ENCODE measurements at places on chromosomes 16 and 17.

DNA sequence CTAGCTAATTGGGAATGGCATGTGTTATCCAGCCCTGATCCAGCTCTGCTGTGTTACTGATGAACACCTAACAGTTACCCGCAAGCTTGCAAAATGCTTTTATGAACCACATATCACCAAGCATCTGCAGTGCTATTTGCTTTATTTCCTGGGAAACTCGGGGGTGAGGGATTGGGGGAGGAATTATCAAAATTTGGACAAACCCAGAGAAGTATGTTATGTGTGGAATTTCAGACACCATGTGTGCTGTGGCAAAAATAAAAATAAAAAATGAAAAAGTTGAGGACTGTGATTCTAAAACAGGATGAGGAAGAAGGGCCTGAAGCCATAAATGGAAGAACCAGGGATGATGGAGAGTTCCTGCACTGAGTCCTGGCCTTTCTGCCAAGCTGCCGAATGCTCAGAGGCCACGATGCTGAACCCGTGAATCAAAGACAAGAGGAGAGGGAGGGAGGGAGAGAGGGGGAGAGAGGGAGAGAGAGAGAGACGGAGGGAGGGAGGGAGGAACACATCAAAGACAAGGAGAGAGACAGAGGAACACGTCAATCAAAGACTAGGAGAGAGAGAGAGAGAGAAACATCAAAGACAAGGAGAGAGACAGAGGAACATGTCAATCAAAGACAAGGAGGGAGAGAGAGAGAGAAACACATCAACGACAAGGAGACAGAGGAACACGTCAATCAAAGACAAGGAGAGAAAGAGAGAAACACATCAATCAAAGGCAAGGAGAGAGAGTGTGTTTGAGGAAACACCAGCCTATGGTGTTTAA lies 89.8 kb downstream of the MRM3 start:
- DNase-seq, result no peak
- H3K27me3 ChIP-seq, result no peaks in the 10 kb centered on the region
- H3K27ac ChIP-seq, result no peak overlapping the region
- peaks cover 42% of the 10 kb centered on the region for H3K4me1 ChIP-seq

DNA sequence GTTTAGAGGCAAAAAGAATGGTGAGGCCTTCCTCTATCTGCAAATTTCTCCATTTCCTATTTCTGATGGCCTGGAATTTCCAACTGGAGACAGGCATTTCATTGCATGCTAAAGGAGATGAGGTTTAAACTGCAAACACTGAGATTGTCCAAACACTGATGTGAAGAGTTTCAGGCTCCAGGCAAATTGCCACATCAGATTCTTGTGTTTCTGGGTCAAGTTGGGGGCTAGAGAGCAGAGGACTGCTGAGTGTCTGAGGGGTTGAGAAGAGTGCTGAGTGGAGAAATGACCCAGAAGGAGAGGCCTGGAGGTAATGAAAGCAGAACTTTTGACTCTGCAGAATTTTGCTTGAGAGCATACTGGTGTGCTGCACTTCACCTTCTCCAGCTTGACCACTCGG lies 216.7 kb upstream of the MPHOSPH6 start:
- no peaks in the 10 kb centered on the region for H3K4me1 ChIP-seq
- no peak overlapping the region for H3K27ac ChIP-seq
- DNase-seq, result no peak
- H3K27me3 ChIP-seq, result peaks cover 24% of the 10 kb centered on the region
- no peaks in the 10 kb centered on the region for H3K36me3 ChIP-seq
- H3K4me3 ChIP-seq, result no peak overlapping the region

GRCh38 chr17:17454276-17454675 lies 22.5 kb upstream of the MED9 start:
- H3K4me1 ChIP-seq, result peaks cover 10% of the 10 kb centered on the region
- H3K4me3 ChIP-seq, result no peak overlapping the region
- no peak overlapping the region for H3K27ac ChIP-seq
- no peak for DNase-seq
- no peaks in the 10 kb centered on the region for H3K36me3 ChIP-seq

GRCh38 chr16:15672514-15673167 lies 22.6 kb downstream of the NDE1 start:
- no peaks in the 10 kb centered on the region for H3K27me3 ChIP-seq
- H3K36me3 ChIP-seq, result peaks cover 31% of the 10 kb centered on the region
- H3K4me1 ChIP-seq, result peaks cover 34% of the 10 kb centered on the region
- peak overlapping the region; percentile 91 for H3K27ac ChIP-seq
- DNase-seq, result no peak
- no peak overlapping the region for H3K4me3 ChIP-seq

GRCh38 chr17:80869481-80870145 lies 122.0 kb upstream of the CHMP6 start:
- H3K36me3 ChIP-seq, result peaks cover 29% of the 10 kb centered on the region
- no peak overlapping the region for H3K4me3 ChIP-seq
- peaks cover 4% of the 10 kb centered on the region for H3K27me3 ChIP-seq
- no peak for DNase-seq

DNA sequence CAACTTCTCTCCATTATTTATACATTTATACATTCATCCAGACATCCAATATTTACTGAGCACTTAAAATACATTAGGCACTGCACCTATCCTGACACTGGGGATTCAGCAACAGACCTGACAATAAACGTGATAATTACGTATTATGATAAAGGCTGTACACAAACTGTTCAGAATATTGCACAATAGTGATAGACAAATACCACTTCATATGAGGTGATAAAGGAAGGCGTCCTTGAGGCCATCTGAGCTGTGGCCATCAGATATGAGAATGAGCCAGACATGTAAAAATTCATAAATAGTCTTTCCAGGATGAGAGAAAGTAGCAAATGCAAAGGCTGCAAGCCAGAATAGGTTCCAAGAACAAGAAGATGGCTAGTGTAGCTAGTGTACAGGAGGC lies 8.6 kb downstream of the USP32 start:
- peaks cover 10% of the 10 kb centered on the region for H3K36me3 ChIP-seq
- H3K27me3 ChIP-seq, result no peaks in the 10 kb centered on the region
- H3K4me3 ChIP-seq, result no peak overlapping the region
- DNase-seq, result no peak
- no peak overlapping the region for H3K27ac ChIP-seq
- peaks cover 31% of the 10 kb centered on the region for H3K4me1 ChIP-seq

DNA sequence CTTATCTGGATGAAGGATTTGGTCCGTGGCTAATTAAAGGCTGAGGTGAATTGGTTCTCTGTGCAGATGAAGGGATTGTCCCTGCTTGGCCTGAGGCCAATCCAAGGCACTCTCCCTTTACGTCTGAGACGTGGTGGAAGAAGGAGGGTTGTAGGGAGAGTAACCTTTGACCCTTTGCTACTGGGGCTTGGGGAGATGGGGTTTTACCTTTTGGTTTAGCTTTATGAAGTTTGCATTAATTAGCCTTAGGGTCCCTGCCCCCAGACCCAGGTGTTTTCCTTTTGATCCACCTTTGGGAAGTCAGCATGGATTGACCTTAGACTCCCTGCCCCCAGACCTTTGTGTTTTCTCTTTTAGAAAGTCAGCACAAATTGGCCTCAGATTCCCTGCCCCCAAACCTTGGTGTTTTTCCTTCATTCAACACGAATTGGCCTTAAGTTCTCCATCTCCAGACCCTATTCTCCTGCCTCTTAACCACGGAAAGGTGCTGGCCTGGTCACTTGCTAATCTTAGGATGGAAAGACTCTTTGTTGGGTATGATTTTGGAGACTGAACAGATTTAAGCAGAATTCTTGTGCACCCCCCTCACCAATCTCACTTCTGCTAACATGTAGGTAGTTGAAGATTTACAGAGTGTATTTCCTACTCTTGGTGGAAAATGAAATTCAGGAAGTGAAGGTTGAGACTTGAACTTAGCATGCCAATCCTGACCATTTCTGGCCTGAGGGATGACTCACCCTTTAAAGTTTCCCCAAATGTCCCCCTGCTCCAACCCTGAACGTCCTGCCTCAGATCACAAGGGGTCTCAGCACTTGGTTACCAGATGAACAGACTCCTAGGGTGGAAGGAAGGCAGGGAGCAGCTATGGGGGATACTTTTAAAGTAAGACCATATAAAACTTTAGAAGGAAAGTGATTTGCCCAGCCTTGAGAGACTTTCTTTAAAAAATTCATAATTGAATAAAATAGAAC lies 23.1 kb upstream of the MMD start:
- no peaks in the 10 kb centered on the region for H3K36me3 ChIP-seq
- DNase-seq, result no peak
- peaks cover 3% of the 10 kb centered on the region for H3K27me3 ChIP-seq
- peaks cover 15% of the 10 kb centered on the region for H3K4me1 ChIP-seq
- H3K4me3 ChIP-seq, result no peak overlapping the region
- no peak overlapping the region for H3K27ac ChIP-seq

DNA sequence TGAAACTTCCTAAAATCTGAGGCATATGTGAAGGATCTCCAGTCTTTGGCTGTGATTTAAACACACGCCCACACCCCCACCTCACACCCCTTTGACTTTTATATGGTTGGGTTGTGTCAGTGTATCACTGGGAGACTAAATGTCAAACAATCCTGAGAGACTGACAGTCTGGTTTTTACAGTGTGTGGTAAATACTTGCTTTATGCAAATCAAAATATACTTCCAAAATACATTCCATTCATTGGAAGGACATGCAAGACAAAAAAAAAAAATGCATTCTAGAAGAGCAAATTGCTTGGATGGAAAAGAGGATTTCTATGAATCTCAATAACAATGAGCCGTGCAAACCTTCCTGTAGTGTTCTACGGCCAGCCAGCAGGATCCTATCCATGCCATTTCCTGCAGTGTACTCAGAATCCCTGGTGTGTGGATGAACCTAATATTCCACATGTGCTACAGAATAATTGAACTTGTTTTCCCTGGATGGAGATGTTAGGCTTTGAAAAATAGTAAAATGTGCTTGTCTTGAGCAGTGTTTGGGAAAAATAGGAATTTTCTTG lies 602.1 kb upstream of the GOT2 start:
- H3K4me1 ChIP-seq, result peaks cover 25% of the 10 kb centered on the region
- H3K27ac ChIP-seq, result no peak overlapping the region
- H3K4me3 ChIP-seq, result no peak overlapping the region
- no peaks in the 10 kb centered on the region for H3K36me3 ChIP-seq
- H3K27me3 ChIP-seq, result peaks cover 7% of the 10 kb centered on the region

DNA sequence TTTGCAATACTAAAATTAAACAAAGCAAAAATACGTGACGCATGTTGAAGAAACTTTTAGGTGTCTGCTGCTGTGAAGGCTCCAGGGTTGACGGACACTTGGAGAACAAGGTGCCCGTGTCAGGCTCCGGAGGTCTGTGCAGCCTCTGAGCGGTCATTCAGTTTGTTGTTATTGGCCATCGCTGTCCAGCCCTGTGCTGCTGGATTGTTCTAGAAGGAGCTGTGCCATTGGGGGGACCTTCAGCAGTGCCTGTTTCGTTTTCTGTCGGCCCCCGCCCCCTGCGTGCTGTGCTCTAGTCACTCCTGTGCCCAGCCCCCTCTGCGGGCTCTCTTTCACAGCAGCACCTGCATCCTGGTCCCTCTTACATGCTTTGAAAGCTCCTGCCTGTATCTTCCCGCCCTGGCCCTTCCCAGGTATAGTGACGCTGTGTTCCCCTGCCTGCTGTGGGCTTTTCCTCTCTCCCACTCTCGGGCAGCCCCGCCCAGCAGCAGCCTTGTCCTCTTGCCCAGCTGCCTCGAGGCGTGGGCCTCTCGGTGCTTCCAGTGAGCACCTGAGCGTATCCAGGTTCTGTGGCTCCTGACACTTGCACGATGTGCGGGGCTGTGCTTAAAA lies 50.7 kb downstream of the RNF213 start:
- H3K36me3 ChIP-seq, result peaks cover 56% of the 10 kb centered on the region
- peaks cover 9% of the 10 kb centered on the region for H3K4me1 ChIP-seq
- H3K27ac ChIP-seq, result no peak overlapping the region
- H3K4me3 ChIP-seq, result no peak overlapping the region
- H3K27me3 ChIP-seq, result no peaks in the 10 kb centered on the region

DNA sequence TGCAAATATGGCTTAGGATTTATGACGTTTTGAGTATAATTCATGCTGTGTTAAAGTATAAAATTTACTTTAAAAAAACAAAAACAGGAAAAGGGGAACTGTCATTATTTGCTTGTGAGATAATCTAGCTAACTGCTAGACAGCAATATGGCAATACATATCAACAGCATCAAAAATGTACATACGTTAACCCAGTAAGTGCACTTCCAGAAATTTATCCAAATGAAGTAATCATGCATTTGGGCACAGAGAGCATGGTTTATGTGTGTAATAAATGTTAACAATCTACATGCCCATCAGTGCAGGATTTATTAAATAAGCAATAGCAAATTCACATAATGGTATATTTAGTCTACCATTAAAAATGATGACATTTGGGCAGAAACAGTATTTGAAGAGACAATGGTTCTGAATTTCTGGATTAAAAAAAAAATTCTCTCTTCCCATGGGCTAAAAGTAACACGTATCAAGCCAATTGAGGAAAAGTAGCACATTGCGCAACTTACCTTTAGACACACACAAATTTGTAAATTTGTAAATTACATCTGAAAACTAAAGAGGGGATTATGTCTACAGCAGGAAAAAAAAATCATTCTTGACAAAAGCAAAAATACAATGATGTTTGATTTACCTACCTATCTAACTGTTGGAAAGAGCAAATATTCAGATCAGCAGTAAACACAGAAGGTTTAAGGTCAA lies 80.2 kb downstream of the CACNG1 start:
- peaks cover 44% of the 10 kb centered on the region for H3K36me3 ChIP-seq
- no peaks in the 10 kb centered on the region for H3K27me3 ChIP-seq
- H3K4me1 ChIP-seq, result peaks cover 8% of the 10 kb centered on the region
- peak overlapping the region; percentile 8 for H3K27ac ChIP-seq
- H3K4me3 ChIP-seq, result no peak overlapping the region

GRCh38 chr17:17963066-17963465 lies 9.1 kb downstream of the TOM1L2 start:
- no peak for DNase-seq
- no peak overlapping the region for H3K27ac ChIP-seq
- H3K4me3 ChIP-seq, result no peak overlapping the region

GRCh38 chr16:2372684-2373083 lies 32.2 kb upstream of the ABCA3 start:
- no peaks in the 10 kb centered on the region for H3K36me3 ChIP-seq
- peaks cover 54% of the 10 kb centered on the region for H3K27me3 ChIP-seq
- H3K4me3 ChIP-seq, result no peak overlapping the region
- no peak overlapping the region for H3K27ac ChIP-seq
- DNase-seq, result no peak

- H3K27ac ChIP-seq, result peak overlapping the region; percentile 93
- no peaks in the 10 kb centered on the region for H3K27me3 ChIP-seq
- H3K4me1 ChIP-seq, result peaks cover 93% of the 10 kb centered on the region
- H3K4me3 ChIP-seq, result no peak overlapping the region
Observed at GRCh38 chr17:57490890-57491289, 234.6 kb downstream of the MSI2 start.

Data from nephron progenitor cell (in vitro differentiated cells).